PC-9 (cell line): ENCODE measurements at places on chromosomes 16 and 17. TPM values are rescaled to one million over a fixed set of nuclear protein-coding genes. Genes with fewer than 3 reads are reported as not detected.

DNA sequence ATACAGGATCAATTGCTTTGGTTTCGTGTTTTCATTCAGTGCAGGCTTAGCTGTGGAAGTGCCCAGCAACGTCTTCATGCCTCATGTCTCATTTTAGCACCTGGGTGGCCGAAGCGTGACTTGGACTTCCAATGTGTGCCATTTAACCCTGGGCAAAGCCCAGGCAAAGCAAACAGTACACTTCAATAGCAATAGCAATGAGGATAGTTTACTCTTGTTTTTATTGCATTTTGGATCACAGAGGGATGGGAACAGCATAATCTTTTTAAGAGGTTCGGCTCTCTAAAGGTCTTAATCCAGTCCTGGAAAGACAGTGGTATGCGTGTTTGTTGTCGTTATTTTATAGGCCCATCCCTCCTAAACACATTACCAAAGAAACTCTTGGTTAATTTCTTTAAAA lies 86.2 kb downstream of the HS3ST3B1 start:
- DNase-seq = no peak

GRCh38 chr17:75876938-75877751 lies 1.2 kb downstream of the TRIM47 start:
- peak; percentile 75 for DNase-seq

Gene MAFG
- 79.5 and 85.9 TPM in 2 replicates for total RNA-seq

GRCh38 chr16:80541306-80541694 lies 507 bp downstream of the DYNLRB2 start:
- DNase-seq = no peak

DNA sequence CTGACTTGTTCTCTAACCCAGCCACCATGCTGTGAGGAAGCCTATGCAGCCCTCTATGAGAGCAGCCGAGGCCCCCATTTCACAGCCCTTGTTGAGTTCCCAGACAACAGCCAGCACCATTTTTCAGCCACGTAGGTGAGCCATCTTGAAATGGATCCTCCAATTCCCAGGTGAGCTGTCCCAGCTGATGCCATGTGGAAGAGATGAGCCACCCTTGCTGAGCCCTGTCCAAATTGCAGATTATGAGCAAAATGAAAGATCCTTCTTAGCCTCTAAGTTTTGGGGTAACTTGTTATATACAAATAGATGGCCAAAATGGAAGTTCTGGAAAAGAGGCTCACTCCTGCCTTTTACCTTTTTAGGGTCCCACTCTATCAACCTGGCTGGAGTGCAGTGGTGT lies 25.7 kb upstream of the TIMP2 start:
- no peak for DNase-seq

DNA sequence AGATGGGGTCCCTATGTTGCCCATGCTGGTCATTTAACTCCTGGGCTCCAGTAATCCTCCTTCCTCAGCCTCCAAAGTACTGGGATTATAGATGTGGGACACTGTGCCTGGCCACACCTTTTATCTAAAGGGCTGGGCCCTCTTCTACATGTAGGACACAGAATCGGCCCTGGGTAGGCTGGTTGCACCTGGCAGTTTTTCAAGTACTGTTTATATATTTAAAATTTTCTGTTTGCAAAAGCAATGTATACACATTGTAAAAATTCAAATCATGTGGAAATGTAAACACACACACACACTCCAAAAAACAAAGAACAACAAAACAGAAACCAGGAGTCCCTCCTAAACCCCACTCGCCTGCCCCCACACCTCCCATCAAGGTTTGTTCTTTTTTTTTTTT lies 28.1 kb upstream of the SIAH1 start:
- DNase-seq = no peak

Gene GAS2L2
- total RNA-seq = not detected in 2 replicates

DNA sequence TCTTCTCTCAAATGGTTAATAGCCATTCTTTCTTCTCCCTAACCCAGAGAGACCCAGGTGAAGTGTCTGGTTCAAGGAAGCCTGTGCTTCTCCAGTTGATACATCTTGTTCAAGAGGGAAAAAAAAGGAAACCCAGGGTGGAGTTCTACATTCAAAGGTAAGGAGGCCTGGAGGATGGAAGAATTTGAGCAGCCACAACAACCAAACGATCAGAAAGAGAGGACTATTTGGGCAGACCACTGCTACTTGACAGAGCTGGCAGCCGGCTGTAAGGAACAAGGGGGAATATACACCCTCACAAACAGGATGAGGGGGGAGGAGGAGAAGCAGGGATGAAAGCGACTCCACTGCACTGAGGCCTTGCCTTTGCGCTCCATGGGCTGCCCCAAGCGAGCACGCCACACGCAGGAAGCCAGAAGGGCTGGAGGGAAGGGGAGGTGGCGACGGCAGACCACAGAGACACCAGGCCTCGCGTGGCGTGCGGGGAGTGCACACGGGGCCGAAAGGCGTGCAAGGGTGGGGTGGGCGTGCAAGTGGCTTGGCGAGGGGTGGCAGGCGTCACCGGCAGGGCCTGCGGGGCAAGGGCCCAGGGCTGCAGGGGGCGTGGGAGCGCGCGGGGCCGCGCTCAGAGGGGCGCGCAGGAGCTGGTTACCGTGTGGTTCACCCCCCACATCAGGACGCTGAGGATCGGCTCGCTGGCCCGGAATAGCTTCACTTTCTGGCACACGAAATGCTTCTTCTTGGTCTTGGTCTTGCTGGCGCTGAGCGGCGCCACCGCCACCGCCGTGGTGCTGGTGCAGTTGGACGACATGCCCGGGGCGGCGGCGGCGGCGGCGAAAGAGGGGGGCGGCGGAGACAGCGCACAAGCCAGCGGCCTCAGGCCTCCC lies 499 bp downstream of the PIP4K2B start:
- no peak for DNase-seq

Gene CLDN6
- total RNA-seq = 0.26 and 0.38 TPM in 2 replicates

GRCh38 chr17:45299361-45299760 lies 17.5 kb downstream of the MAP3K14 start:
- DNase-seq = no peak
